ENCODE measurements at places on chromosomes 1 and 21. TPM values are rescaled to one million over a fixed set of nuclear protein-coding genes. Genes with fewer than 3 reads are reported as not detected.

The C1orf21 gene
- 45.3 TPM for polyA plus RNA-seq

DNA sequence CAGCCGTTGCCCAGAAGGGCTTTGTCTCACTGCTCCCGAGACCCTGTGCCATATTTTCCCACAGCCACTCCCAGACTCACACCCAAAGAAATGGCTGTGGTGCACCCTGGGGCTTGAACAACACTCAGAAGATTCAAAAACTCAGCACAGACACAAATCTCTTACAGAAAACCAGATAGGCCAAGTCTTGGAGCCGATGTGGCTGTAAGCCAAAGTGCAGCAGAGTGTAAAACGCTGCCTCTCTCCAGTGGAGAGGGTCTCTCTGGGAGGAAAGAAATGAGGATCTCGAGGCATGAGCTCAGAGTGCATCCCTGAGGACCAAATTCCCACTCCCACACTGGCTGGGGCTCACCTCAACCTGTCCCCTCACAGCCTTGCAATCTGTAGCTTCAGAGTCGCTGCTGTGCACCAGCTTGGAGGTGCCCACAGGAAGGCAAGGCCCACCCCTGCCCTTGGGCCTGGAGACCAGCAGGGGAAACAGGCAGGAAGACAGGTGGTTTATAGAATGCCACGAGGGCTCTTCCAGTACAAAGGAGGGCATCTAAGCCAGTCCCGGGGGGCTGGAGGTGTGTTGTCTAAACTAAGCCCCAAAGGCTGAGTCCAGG lies 171.3 kb upstream of the AJAP1 start:
- DNase-seq: no peak

DNA sequence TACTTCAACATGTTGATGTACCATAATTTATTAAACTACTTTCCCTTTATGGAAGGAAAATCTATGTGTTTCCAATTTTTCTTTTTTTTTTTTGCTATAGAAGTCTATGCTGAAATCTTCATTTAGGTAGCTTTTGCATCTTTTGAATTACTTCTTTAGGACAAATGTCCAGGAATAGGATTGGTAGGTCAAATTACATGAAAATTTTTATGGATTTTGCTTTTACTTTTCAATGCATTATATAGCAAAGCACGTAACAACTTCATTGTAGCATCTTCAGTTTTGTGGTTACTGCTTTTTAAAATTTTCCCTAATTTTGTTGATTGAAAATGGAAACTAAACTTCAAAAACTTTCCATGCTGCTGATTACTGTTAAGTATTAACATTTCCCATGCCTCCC lies 12.0 kb upstream of the PLA2G2C start:
- no peak for DNase-seq

The HMGCS2 gene
- polyA plus RNA-seq: 1.2 TPM

The HMCN1 gene
- polyA plus RNA-seq: 7.9 TPM

The LCE1D gene
- polyA plus RNA-seq: not detected

- peak; percentile 90 for DNase-seq
Measured at GRCh38 chr1:66256629-66257572, 277.1 kb upstream of the SGIP1 start.

DNA sequence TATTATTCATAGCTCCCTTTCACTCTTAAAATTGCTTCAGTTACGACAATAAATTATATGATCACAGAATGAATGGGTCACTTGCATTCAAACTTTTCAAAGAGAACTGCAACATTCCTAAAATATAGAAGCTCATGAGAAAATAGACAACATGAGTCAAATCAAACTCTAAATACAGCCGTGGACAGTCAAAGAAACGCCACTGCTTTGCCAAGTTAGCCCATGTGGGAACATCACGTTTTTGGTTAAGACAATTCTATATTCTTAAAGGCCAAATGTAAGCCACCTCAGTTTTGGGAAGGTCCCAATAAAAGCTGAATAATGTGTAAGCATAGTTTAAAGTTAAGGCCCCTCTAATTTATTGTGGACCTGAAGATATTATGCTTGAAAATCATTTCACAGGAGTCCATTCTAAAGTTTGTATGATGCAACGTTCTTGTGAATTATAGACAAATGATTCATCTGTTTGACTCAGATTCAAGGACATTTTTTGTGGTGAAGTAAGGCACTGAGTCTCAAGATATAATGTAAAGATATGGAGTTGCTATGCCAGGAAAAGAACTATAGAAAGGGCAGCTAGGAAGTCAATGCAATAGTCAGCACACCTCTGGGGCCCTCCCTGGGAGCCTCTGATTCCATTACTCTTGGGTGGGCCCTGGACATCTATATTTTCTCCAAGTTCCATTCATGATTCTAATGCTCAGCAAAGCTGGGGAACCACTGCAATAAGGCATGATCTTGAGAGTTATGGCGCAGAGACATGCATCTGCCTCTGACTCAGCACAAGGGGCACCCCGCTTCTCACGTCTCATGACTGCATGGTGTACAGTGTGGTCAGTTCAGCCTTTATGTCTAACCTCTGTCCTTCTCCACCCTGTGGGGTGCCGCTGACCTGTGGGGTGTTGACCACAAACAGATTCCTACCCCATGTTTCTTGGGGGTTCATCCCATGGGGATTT lies 33.9 kb downstream of the ETS2 start:
- DNase-seq: peak; percentile 56

The COL9A2 gene
- 1.0 TPM for polyA plus RNA-seq

The CCT8 gene
- polyA plus RNA-seq: 181 TPM

The C1orf115 gene
- 13.6 TPM for polyA plus RNA-seq

The TNFRSF9 gene
- 0.13 TPM for polyA plus RNA-seq

- no peak for DNase-seq
Measured at GRCh38 chr1:209130886-209131285, 452.6 kb upstream of the CAMK1G start.

DNA sequence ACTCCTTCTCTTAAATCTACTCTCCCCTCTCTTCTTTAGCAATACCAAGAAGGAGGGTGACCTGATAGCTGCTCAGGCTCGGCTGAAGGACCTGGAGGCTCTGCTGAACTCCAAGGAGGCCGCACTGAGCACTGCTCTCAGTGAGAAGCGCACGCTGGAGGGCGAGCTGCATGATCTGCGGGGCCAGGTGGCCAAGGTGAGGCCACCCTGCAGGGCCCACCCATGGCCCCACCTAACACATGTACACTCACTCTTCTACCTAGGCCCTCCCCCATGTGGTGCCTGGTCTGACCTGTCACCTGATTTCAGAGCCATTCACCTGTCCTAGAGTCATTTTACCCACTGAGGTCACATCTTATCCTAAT lies 16.0 kb downstream of the LMNA start:
- no peak for DNase-seq

DNA sequence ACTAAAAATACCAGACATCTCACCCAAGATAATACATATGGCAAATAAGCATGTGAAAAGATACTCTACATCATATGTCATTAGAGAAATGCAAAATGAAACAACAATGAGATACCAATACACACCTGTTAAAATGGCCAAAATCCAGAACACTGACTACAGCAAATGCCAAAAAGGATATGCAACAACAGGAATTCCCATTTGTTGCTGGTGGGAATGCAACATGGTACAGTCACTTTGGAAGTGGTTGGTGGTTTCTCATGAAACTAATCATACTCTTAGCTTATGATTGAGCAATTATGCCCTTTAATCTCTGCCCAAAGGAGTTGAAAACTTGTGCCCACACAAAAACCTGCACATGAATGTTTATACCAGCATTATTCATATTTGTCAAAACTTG lies 6.4 kb upstream of the RGS2 start:
- no peak for DNase-seq

- DNase-seq: no peak
Measured at GRCh38 chr1:220067269-220068204, 21.2 kb upstream of the EPRS1 start.

- DNase-seq: no peak
Measured at GRCh38 chr1:208098773-208099172, 145.4 kb downstream of the PLXNA2 start.

Data from muscle of leg (tissue), 16 donors.